ENCODE measurements at places on chromosomes 5 and 9.

DNA sequence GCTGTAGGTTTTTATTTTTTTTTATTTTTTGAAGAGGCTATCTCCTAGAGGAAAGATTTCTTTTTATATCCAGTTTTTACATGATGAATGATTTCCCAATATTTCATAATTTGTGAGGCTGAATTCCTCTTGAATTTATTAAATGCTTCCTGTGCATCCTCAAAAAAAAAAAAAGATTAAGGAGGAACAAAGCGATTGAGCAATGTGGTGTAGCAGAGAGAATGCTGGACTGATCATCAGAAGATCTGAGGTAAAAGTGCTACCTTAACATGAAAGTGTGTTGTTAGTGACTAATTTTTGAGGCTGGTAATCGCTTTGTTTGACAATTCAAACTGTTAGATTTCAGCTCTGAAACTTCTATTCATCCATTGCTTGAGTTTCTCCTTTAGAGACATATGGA, 125.1 kb downstream of the ESM1 start:
- DNase-seq: no peak

DNA sequence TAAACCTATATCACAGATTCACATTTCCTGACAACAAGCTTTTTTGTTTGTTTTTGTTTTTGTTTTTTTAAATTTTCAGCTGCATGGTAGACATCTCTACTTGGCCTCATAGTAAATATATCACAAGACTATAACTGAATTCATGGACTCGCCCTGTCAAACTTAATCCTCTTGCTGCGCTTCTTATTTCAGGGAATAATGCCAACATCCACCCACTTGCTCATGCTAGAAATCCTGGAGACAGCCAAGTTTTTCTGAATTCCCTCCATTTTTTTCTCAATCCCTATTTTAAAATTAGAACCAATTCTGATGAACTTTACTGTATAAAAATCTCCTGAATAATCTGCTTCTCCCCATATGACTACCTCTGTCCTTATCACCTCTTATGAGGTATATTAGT, 283.6 kb upstream of the RPS23 start:
- no peak for DNase-seq

- no peak for DNase-seq
These were observed 138.9 kb upstream of the MSX2 start for GRCh38 chr5:174585472-174585871.

DNA sequence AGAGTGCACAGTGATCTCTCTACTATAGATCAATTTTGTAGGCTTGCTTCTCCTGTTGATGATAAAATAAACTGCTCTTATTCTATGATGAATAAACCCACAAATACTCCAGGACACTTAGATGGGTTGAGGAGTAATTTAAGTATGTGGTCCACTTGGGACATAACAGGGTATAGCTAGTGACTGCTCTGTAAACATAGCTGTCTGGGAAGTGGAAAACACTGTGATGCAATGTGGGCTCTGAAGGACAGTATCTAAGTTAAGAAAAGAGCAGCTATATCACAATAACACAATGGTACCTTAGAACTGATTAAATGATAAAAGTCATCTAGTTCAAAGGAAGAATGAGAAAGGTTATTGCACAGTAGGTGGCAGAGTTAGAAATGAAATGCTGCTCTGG, 294.3 kb upstream of the HAPLN1 start:
- no peak for DNase-seq

DNA sequence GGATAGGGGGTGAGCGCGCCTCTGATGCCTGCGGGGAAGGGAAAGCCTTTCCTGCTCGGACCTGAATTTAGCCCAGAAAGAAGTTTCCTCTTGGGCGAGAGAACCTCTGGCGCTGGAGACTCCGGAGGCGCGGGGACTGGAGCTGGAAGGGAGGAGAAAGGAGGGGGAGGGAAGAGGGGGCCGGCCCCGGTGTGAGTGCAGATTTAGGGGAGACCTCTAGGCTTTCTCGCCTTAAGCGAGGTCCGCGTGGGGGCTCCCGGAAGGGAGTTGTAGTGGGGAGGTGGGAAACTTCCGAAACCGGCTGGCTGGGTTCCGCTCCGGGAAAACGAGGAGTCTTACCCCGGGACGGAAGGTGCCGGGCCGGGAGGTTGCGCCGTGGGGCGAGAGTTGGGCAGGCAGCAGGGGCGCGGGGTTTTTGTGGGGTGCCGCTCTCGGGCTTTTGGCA, 1.3 kb downstream of the PCSK5 start:
- no peak for DNase-seq

DNA sequence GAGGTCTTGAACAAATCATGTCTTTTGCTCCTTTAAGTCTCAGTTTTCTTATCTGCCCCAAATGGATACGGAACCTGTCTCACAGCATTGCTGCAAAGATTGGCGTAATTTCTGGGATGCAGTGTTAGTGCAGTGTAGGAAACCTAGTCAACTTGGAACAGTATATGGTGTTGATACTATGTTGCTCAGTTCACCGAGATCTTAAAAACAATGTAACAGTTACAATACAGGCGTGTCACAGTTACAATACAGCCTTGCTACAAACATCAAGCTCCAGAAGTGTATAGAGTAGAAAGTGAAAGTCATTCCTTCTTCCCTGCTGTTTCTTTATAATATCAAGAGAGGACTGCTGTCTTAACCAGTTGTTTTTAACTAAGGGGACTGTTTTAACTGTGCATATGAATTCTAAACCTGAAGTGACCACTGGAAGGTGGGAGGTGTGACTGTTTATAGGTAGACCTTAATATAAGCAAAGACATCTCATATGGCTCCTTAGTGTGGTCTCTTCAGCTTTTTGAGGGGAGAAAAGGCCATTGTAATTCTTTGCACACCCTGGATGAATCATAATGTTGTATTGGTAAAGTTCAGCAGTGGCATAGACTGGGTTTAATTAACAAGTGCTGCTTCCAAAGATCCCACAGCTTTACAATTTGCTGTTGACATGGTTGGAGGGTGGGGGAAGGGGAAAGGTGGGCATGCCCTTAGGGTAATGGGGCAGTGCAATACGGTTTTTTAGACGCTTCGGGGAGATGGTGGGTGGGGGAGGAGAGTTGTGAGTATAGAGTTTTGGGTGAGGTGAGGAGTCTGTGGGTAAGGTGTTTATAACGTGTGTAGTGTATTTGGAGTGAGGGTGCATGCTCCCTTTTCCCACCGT, 12.9 kb downstream of the PRRC2B start:
- no peak for DNase-seq

DNA sequence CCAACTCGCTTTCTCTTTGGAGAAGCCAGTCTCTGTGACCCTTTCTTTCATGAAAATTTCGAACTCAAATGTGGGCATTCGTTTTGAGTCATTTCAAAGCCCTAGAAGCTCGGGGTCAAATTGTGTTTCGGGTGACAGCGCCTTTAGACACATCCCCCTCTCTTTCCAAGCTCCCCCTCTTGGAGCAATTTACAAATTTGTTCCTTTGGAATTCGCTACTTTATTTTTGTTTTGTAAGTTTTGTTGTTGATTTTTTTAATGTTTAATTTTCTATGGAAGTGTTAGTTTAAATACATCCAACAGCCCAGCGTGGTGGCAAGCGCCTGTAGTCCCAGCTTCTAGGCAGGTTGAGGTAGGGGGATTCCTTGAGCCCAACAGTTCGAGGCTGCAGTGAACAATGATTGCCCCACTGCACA, 4.6 kb upstream of the BARX1 start:
- no peak for DNase-seq

DNA sequence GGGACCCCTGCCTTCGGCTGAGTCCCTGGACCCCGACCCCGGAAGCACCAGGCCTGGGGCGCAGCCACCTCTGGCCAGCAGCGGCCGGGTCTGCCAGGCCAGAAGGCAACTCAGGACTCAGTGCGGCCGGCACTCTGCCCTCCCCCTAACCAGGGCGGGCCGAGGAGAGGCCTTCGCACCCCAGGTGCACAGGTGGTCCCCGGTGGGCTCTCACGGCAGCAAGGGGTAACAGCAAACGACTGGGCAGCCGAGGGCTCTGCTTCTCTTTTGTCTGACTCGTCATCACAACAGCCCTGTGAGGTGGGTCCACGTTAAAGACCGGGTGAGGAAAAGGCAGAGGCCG, 20.7 kb upstream of the NOTCH1 start:
- no peak for DNase-seq

- DNase-seq: no peak
These were observed 114.6 kb upstream of the SLC12A2 start for GRCh38 chr5:127969002-127969401.

DNA sequence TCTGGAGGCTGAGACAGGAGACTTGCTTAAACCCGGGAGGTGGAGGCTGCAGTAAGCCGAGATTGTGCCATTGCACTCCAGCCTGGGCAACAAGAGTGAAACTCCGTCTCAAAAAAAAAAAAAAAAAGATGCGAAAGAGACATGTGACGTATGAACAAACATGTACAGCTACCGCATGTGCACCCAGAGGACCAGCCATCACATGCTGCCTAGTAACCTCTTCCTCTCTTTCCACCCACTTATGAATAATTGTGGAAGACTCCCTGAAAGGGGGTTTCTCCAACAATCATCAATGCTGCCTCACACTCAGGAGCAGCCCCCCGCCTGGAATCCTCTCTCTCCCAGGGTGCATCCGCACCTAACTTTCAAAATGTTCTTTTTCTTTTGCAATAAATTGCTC, 2.2 kb downstream of the SARDH start:
- no peak for DNase-seq

DNA sequence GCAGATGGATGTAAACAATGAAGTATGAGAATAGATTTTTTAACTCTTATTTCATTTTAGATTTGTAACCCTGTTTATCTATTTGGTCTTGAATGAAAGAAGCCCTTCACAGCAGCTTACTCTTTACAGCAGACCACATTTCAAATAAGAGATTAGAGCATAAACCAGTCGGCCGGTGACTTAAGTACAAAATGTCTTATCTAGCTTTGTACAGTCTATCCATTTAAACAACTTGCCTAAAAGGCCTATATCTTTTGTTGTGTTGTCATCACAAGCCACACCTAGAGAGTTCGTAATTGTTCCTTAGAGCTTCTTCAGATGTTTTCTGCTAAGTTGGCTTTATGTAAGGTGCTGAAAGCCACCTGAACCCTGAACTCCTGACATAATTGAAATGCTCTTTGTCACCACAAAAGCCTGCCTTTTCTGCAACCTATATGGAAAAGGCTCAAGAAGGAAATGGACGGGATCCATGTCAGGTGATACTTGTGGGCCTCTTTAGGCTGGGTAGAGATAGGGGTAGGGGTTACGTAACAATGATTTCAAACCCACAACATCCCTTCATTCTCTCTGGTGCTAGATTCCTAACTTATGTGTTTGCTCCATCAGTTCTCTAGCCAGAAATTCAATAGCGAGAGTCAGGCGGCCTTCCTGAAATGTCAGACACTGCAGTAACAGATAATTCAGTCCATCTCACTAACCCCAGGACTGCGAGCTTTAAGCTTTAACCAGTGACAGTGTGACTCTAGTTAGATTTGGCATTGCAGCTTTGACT, 162.5 kb downstream of the CD180 start:
- no peak for DNase-seq

- no peak for DNase-seq
These were observed 12.6 kb downstream of the PDE6A start for GRCh38 chr5:149931992-149932436.

DNA sequence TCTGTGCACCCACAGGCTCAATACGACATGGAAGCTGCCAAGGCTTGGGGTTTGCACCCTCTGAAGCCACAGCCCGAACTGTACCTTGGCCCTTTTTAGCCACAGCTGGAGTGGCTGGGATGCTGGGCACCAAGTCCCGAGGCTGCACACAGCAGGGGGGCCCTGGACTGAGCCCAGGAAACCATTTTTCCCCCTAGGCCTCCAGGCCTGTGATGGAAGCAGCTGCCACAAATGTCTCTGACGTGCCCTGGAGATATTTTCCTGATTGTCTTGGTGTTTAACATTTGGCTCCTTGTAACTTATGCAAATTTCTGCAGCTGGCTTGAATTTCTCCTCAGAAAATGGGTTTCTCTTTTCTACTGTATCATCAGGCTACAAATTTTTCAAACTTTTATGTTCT, 82.3 kb upstream of the LPAR1 start:
- DNase-seq: no peak

DNA sequence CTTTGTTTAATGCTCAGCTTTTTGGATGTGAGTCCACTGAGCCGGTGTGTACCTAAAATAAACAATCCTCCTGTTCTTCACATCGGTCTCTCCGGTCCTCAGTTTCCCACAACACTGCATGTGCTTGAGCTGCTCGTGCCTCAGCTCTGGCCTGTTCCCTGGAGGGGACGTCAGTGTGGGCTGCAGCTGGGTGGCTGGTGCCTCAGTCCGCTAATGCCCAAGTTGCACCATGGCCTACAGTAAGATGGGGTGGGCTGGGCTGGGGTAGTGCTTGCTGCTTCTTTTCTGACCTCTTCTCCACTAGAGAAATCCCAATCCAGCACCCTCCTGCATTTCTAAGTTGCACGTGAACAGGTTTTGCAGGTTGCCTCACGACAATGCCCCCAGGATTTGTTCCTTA, 595 bp upstream of the BTNL9 start:
- no peak for DNase-seq

DNA sequence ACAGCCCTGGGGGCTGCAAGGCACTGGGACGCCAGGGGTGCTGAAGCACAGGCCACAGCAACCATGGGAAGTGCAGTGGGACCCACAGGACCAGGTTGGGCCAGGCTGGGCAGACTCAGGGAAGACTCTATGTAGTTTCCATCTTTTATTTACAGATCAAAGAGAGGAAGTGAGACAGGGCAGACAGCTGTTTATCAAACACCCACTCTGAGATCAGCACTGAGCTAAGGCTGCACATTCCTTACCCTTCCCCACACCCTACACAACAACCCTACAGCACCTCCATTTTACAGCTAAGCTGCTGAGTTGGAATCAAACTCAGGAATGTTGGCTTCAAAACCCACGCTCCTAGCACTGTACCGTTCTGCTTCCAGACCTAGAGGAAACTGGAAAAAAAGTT, 19.8 kb downstream of the BARHL1 start:
- no peak for DNase-seq

DNA sequence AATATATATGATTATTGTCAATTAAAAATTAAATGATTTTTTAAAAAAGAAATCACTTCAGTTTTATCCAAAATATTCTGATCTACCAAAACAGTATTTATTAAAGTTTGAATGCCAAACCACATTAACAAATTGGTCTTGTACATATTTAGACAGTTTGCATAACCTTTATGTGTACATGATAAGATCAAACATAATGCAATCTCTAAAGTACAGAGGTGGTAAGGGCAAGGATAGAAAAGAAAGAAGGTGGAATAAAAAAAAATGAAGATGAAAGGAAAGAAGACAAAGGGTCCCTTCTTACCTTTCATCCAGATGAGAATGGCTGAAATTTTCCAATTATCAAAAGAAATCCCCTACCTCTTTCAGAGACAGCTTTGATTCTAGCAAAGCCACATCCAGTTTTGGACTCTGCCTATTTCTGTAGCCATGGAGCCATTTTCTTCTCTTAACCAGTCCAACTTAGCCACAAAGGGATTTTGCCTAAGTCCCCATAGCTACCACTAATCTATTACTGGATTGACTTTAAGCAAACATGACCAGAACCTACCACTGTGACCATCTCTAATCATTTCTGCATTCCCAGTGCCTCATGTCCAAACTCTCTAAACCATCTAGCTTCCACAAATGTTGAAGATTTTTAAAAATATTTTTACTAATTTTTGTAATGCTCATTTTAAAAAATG, 133.3 kb upstream of the TRPM3 start:
- no peak for DNase-seq

Data from COLO829 (cell line).